ENCODE measurements at places on chromosomes 7 and 10.

- no peak for DNase-seq
Observed at GRCh38 chr10:31886885-31887284, 41.7 kb downstream of the ARHGAP12 start.

GRCh38 chr7:101453617-101454016, 90.9 kb downstream of the COL26A1 start:
- DNase-seq: no peak

- no peak for DNase-seq
Observed at GRCh38 chr7:6640246-6640721, 3.2 kb downstream of the ZNF316 start.

- DNase-seq: no peak
Observed at GRCh38 chr10:26311383-26311940, 94.9 kb downstream of the GAD2 start.

DNA sequence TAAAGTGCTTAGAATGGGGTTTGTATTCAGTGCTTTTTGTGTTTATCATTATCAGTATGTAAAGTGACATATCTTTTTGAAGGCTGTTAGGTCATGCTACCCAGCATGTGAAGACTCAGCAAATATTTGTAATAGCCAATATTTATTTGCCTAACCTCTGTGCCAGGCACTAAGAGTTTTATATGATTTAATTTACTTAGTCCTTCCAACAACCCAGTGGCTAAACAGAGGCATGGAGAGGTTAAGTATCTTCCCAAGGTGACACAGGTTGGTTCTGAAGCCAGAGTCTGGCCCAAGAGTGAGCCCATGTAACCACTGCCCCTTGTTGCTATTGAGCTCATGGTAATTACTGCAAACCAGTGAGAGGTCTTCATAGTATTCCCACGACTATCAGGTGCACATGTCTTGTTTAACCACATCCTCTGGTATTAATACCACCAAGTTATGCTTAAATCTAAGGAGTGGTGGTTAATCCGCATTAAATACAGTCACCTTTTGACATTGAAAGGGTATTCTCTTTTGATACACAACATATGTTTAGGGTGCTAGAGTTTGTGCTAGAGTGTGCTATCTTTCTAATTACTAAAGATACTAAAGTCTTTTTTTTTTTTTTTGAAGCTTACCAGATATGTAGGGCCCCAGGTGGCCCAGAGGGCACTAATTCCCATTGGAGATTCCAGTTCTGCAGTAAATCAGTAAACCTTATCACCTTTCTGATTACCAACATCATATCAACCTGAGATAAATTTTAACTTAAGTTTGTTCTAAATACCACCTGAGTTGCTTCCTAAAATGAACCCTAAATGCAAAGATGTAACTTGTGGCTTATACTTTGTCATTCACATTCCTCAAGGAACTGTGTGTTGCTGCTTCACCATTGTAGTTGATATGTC, 2.9 kb downstream of the ADD3 start:
- DNase-seq: no peak

DNA sequence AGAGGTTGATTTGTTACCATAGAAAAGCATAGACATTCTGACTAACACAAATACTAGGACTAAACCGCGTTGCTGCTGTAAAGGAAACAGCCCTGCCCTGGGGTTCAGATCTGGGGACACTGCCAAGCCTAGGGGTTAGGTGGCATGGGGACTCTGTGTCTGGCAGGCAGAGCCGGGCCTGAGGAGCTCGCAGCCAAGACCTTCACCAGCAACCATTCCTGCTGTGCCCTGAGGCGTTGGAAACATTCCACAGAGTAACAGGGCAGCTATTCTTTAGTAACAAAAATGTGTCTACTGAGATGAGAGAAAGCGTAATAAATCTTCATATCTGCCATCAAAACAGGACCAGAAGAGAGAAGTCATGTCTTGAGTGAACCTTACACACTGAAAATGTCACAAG, 280.5 kb downstream of the POM121L12 start:
- no peak for DNase-seq

GRCh38 chr7:102866535-102867215, 46.1 kb upstream of the LRRC17 start:
- no peak for DNase-seq

- DNase-seq: no peak
Observed at GRCh38 chr10:100419911-100420449, 42.8 kb upstream of the WNT8B start.

DNA sequence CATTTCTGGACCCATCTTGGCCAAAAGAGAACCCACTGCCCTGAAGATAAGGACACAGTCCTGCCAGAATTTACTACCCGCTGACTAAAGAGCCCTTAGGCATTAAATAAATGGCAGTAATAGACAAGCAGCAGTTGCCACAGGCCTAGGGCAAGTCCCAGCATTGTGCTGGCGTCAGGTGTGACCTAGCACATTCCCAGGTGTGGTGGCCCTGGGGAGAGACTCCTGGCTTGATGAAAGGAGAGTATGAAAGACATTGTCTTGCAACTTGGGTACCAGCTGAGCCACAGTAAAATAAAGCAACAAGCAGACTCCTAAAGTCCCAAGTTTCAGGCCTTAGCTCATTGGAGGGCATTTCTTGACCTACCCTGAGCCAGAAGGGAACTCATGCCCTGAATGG, 715.7 kb upstream of the SORCS1 start:
- DNase-seq: no peak

GRCh38 chr7:111239437-111239836, 148.5 kb downstream of the LRRN3 start:
- no peak for DNase-seq

- DNase-seq: no peak
Observed at GRCh38 chr7:25619381-25619780, 391.1 kb upstream of the NPVF start.

GRCh38 chr10:28160866-28161405, 141.9 kb downstream of the MPP7 start:
- DNase-seq: no peak

Measured in NCI-H2029 treated with DMSO at 0.1 percent for 48 hours (cell line).